Stimulated activated CD8-positive, alpha-beta memory T cell treated with anti-CD3 and anti-CD28 coated beads, Interleukin-4, amount 100 ng/mL, for 1 hour (primary cell): ENCODE measurements at places on chromosomes 7 and 10.

DNA sequence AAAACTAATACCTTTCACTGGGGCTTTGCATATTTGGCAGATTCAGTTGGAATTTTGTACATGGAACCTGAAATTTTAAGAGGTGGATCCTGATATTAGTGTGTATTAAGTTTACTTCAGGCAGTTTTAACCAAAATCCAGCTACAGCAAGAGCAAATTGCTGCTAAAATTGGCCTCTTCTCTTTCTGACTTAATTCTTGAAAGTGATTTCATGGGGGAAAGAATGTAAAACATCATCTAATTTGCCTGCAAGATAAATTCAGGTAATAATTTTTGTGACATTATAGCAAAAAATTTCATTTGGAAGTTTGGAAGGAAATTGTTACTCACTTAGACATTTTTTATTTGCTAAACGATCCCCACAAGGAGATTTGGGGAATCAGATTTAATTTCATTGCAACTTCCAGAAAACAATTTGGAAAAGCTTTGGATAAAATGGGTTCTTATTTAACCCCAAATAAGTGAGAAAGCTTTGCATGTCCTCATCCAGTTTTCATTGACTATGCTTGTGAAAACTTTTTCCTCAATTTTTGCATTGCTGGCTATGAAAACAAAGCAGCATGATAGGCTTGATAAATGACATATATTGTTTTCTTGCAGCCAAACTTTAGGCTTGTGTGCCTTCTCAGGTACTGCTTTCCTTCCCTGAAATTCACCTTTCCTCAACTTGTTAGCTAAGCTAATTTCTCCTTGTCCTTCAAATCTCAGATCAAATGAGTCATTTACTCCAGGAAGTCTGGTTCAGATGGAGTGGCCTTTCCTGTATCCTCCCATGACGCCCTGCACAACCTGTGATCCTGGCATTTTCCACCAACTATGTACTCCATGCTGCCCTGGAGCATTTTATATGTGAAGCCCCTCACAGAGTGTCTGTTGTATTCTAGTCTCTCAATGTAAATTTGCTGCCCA is 27.4 kb upstream of the ZNF438 start:
- no peak for DNase-seq

- DNase-seq: no peak
Measured at GRCh38 chr10:133165556-133166503, 5.8 kb downstream of the KNDC1 start.

DNA sequence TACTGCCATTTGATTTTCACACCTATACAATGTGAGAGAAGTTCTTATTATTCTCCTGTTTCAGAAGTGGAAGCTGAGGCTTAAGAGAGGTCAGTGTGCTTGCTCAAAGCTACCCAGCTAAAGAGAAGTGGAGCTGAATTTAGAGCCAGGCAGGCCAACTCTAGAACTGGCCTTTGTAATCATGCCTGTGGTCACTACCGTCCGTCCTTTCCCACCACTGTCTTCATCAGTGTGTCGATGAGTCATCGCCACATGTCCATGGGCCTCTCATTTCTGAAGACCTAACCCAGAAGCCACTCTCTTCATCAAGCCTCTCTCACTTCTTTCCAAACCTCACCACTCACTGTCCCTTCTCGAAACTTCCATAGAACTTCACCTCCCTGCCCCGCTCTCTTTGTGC is 237.8 kb downstream of the KIAA1217 start:
- no peak for DNase-seq

- DNase-seq: no peak
Measured at GRCh38 chr10:69287181-69287580, 8.9 kb downstream of the HK1 start.

GRCh38 chr10:3424111-3424851 is 251.7 kb upstream of the PITRM1 start:
- no peak for DNase-seq

GRCh38 chr7:66380272-66380888 is 175.2 kb downstream of the TPST1 start:
- no peak for DNase-seq

DNA sequence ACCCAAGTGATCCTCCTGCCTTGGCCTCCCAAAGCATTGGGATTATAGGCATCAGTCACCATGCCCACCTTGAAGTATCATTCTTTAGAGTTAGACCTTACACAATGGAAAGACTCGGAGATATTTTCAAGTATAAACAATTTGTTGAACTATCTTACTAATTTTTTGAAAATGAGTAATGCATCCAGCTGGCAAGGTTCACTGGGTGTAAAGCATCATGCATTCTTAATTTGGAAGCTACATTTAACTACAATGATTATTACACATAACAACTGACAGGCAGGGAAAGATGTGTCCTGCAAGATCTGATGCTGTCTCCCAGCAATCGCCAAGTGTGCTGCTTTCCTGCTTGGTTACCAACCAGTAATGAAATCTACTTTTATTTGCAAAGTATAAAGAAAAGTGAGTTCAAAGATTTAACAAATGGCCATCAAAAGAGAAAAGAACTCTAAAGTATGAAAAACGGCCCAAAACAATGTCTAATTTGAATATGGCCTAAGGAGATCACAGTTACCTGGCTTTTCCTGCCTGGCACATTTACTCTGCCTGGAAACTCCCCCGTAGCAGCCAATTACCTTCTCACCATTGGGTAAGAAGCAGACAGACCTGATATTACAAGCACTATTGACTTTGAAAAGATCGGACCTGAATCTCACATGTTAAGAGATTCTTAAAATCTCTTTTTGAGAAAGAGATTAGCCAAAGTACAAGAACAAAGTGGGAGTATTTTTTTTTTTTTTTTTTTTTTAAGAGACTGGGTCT is 59.3 kb upstream of the NMT2 start:
- no peak for DNase-seq

DNA sequence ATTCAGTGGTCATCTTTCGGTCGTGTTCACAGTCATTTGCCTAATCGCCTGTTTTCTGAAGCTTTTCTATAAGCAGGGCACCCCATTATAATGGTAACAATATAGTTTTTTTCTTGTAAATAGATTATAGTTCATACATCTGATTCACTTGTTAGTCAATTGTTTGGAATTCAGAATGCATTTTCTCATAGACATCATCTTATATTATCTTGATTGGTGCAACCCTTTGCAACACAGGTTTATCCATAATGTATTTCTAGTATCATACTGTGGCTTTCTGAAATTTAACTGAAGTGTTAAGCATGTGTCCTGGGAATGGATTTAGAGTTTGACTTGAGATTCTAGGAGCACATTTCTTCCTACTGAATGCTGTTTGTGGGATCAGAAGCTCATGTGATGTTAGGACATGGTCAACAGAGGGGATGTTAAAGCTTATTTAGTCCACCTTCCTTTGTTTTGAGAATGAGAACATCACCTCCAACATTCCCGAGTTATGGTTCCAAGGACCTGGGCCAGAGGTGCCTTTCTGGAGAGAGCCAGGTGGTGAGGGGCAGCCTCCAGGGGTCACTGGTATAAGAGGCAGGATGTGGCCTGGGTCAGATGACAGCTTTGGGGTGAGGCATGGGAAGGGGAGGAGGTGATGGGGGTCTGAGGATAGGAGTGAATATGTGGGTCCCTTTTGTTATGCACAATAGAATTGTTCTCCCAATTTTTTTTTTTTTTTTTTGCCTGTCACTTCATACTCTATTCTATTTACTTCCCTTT is 415.6 kb downstream of the EXOC4 start:
- no peak for DNase-seq

DNA sequence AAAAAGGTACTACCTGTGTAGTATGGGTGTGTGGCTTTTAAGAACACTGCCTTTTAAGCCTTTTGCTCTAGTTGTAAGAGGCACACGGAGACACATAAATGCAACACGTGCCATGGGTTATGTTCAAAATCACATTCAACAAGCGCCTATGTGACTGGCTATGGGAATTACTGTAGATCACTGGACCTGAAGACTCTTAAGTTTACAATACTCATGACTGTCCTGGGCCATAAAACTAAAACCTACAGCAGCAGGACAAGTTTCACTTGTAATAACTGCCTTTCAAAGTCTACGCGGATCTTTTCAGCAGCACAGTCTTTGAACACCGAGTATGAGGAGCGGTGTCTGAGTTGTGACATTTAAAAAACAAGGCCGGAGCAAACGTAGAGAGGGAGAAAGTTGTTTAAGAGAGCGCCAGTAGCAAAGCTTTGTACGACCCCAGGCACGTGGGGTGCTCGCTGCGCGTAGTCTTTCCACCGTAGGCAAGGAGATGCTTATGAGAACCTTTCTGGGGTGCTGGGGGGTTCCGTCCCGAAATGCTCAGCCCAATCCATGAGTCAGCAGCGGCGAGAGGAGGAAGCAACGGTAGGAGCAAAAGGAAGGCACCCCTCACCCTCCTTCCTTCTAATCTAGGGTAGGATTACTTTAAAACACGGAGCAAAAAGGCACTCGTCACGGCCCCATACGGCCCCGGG is 662 bp downstream of the DNAJC2 start:
- DNase-seq: no peak

GRCh38 chr10:131778385-131778784 is 122.4 kb upstream of the PPP2R2D start:
- DNase-seq: no peak
